ENCODE measurements at places on chromosomes 7 and 10.

- no peak for DNase-seq
Observed at GRCh38 chr7:80636709-80637108, 1.7 kb upstream of the CD36 start.

DNA sequence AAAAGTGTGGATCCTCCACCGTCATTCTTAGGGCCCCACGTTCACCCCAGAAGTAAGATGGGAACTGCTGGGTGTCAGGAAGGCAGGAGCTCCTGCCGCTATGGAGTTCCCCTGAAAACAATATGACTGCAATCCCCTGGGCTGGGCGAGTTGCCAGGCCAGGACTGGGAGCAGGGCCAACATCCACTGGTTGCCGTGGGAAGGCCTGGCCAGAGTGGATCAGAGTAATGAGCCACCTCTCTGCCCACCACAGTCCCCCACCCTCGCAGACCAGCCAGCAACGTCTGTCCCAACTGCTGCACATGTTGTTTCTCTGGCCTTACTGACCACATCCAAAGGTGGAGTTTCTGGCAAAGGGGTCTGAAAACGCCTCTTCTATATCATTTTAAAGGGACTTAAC lies 86.6 kb downstream of the STRA8 start:
- DNase-seq, result no peak

DNA sequence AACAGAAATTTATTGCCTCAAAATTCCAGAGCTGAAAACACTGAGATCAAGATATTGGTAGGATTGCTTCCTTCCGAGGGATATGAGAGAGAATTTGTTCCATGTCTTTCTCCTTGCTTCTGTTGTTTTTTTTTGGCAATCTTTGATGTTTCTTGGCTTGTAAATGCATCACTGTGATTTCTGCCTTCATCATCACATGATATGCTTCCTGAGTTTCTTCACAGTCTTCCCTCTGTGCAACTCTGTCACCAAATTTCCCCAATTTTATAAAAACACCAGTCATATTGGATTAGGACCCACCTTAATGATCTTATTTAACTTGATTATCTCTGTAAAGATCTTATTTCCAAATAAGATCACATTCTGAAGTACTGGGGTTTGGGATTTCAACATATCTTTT lies 14.7 kb downstream of the TMEM236 start:
- no peak for DNase-seq

GRCh38 chr10:51857305-51857704 lies 157.9 kb upstream of the CSTF2T start:
- no peak for DNase-seq

- no peak for DNase-seq
Observed at GRCh38 chr7:45158471-45158870, 880 bp downstream of the RAMP3 start.

GRCh38 chr10:31808258-31809218 lies 120.1 kb downstream of the ARHGAP12 start:
- DNase-seq, result no peak

- no peak for DNase-seq
Observed at GRCh38 chr10:60521974-60522405, 132.3 kb upstream of the ANK3 start.

DNA sequence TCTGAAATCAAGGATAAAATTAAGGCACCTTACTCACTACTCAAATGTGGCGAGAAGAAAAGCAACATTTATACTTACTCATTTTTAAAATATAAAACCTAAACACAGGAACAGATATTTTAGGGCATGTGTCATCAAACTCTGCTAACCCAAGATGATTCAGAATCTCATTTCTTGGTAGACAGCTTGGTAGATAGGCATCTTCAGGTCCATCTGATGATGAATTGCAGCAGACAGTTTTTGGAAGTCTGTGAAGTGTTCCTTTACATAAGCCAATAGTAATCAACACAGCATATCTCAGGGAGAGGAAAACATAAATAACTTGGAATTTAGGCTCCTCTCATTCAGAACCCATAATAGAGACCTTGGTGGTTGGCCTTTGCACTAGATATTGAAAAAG lies 3.4 kb downstream of the HIPK2 start:
- DNase-seq, result no peak

DNA sequence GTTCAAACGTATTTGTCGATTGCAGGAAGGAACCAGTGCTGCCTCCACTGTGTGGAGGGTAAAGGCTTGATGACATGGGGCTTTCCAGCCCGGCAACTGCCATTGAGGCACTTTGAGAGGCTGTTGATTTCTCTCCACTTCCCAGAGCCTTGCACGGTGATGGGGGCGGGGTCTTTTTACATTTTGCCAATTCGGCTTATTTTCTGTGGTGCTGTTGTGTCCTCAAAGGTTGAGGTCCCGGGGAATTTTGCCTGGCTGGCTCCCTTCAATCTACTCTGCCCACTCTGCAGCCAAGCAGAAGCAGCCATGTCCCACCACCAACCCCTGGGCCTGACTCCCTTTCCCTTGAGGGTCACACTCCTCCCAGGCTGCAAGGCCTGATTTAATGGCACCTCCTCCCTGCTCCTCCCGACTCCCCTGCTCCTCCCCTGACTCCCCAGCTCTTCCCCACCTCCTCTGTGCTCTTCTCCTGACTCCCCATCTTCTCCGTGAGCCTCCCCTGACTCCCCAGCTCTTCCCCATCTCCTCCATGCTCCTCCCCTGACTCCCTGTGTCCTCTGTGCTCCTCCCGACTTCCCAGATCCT lies 39.0 kb downstream of the OAT start:
- DNase-seq, result no peak

- peak; percentile 52 for DNase-seq
Observed at GRCh38 chr7:75988568-75989499, 5.6 kb downstream of the TMEM120A start.

DNA sequence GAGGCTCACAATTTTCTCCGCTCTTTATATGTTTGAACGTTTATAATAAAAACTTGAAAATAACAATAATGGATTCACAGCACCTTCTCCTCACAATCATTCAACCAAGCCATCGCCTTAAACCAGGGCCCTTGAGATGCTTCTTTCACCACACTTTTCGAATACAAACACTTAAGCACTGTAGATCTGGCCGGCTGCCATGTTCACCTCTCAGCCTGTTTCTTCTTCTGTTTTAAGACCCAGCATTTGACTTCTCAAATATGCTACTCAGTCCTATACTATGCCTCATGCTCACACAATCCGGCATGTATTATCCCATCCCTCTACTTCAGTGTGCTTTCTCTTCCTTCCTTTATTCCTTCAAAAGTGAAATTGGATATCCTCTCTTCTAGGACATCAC lies 280.6 kb downstream of the TFEC start:
- no peak for DNase-seq

DNA sequence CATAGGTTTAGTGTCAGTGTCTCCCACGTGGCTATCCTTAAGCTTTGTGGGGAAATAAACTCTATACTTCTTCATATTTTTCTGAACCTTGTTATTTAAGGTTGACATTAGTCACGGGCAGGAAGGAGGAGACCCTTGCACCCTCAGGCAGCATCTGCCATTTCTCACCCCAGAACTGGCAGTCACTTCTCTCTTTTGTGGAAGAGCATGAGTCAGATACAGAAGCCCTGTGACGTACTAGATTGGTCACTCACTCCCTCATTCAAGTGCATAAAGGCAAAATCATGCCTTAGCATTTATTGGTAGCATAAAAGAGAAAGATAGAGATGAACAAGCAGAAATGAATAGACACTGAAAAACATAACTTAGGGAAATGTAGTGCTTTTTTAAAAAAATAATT lies 206.0 kb upstream of the MDFIC start:
- no peak for DNase-seq

GRCh38 chr7:18740579-18740988 lies 245.0 kb downstream of the HDAC9 start:
- DNase-seq, result no peak

GRCh38 chr10:34235164-34235832 lies 579.8 kb downstream of the PARD3 start:
- no peak for DNase-seq

GRCh38 chr10:3948843-3949242 lies 163.8 kb upstream of the KLF6 start:
- no peak for DNase-seq

GRCh38 chr7:299169-299568 lies 9.2 kb downstream of the FOXL3 start:
- DNase-seq, result no peak

DNA sequence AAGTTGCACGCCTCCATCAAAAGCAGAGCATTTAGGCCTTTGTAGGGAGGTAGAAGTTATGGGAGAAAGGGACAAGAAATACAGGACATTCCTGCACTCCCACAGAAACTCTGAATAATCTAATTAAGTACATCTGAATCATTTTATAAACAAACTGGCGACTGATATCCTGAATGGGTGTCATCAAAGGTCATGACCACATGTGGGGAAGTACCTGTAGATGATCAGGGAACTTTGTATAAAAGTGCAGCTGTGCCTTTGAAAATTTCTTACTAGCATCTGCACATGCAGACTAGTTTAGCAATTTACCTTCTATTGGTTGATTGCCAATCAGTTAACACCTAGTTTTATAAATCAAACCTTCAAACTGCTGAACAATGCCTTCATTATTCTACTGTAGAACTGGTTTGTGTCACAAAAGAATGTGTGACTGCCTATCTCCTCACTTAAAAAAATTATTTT lies 17.1 kb downstream of the STEAP4 start:
- no peak for DNase-seq

DNA sequence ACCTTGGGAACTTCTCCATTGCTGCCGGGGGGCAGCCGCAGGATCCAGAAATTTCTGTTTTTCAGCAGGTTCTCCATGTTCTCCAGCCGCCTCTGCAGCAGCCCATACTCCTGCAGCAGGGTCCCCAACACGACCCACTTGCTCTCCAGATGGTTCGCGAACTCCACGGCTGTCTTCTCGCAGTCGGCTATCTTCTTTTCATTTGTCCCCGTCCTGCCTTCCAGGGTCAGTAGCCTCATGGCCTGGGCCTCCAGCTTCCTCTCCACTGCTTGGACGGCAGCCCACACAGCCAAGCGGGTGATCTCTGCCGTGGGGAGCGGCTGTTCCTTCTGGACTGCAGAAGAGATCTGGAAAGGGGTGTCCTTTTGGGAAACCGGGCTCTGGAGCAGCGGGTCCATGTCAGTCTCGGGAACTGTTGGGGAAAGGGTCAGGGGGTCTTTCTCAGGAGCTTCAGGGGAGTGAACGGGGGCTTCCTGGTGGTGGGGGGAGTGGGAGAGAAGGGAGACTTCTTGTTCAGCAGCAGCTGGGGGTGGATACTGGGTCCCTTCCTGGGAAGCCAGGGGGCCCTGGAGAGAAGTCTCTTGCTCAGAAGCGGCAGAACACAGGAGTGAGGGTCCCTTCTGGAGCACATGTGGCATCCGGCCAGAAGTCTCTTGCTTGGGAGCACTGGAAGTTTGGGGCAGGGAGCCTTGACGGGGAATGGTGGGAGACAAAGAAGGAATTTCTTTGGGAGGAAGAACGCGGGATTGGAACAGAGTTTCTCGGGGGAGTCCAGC lies 5.5 kb downstream of the ZNF777 start:
- no peak for DNase-seq

GRCh38 chr7:107860981-107861652 lies 29.9 kb upstream of the DLD start:
- no peak for DNase-seq

DNA sequence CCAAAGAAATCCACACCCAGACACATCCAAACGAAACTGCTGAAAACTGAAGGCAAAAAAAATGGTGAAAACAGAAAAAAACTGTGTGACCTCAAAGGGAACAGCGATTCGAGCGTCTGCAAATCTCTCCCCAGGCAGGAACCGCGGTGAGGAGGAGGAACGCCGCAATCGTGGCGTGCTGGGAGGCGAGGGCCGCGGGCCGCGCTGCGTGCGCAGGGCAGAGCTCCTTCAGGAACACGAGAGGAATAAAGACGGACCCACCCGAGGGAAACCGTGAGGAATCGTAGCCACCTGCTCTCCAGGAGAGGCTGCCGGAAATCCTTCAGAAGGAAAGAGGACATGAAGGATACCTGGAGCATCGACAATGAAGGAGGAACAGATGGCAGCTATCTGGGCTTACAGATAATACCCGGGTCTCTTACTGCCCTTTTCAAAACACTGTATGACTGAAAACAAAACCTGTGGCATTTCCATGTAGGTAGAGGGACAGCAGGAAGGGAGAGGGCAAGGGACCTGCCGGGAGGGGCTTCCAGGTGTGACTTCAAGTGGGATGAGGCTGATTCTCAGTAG lies 266.0 kb downstream of the MAD1L1 start:
- DNase-seq, result no peak
